ENCODE measurements at places on chromosomes 2 and 18. TPM values are rescaled to one million over a fixed set of nuclear protein-coding genes. Genes with fewer than 3 reads are reported as not detected.

Gene ARHGAP28
- total RNA-seq = 0.30 TPM

Gene AGFG1
- 33.9 TPM for total RNA-seq

Gene HDHD2
- 29.8 TPM for total RNA-seq

Gene HOXD13
- 2.4 TPM for total RNA-seq

Gene PARD3B
- total RNA-seq = 13.0 TPM

Gene PUM2
- total RNA-seq = 48.1 TPM

Gene UCN
- 0.30 TPM for total RNA-seq

Gene GREB1
- total RNA-seq = 0.83 TPM

Gene FBLN7
- total RNA-seq = 0.30 TPM

Gene TOGARAM2
- total RNA-seq = 0.09 TPM

Gene PPP1R1C
- total RNA-seq = 0.28 TPM

Gene TGFBRAP1
- total RNA-seq = 30.9 TPM

Gene DNAJC5G
- total RNA-seq = not detected

Gene G6PC2
- total RNA-seq = not detected

Gene TNFRSF11A
- total RNA-seq = under 0.01 TPM

Gene SERPINB3
- total RNA-seq = not detected

Gene CDCA7
- total RNA-seq = 8.8 TPM

Gene RBBP8
- 20.8 TPM for total RNA-seq

Gene IL36B
- total RNA-seq = not detected

Gene ABCG8
- total RNA-seq = not detected

Gene UGT1A5
- total RNA-seq = not detected

Gene CENPA
- 0.30 TPM for total RNA-seq

All from smooth muscle cell of the umbilical artery (primary cell).